ENCODE measurements at places on chromosomes 2 and 18. TPM values are rescaled to one million over a fixed set of nuclear protein-coding genes. Genes with fewer than 3 reads are reported as not detected.

The FEZ2 gene
- total RNA-seq = 64.0 TPM

The ASXL3 gene
- 1.5 TPM for total RNA-seq

The RGPD3 gene
- total RNA-seq = 0.42 TPM

GRCh38 chr2:86794861-86795260, 4.1 kb upstream of the CD8A start:
- no peak for DNase-seq

DNA sequence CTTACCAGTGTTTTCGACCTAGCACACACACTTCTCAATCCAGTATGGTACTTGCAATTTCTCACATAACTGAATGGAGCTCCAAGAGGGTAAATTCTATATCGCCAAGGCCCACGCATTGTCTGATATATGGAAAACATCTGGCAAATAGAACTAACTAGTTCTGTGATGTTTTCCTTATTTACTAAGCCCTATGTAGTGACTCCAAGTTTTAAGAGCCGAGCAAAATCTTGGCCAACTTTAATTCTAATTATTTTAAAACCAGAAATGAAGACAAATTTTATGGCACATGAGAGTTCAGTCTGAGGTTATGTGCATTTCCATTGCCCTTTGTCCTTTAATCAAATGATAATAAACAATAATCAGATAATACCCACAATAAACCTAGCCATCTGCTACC, 1119.7 kb upstream of the CNTNAP5 start:
- DNase-seq = no peak

- DNase-seq = no peak
These were observed 125.5 kb downstream of the DYSF start for GRCh38 chr2:71578767-71579342.
